Left colon (tissue), 2 donors: ENCODE measurements at places on chromosomes 12 and 14. TPM values are rescaled to one million over a fixed set of nuclear protein-coding genes. Genes with fewer than 3 reads are reported as not detected.

DNA sequence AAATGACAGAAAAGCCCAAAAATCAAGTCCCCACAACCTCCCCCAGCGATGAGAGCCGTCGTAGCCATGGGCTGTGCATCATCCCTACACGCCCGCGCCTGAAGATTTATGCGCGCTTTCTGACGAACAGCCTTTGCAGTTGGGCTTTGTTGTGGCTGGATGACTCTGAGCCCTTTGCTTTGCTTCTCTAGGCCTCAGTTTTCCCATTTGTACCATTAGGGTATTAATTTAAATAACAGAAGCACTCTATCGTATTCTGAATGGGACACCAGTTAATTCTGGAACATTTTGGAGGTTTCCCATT lies 24.2 kb downstream of the SFSWAP start:
- DNase-seq: no peak

- DNase-seq: no peak
Observed at GRCh38 chr14:64089920-64090319, 204.3 kb downstream of the ESR2 start.

DTX1 gene
- total RNA-seq: 1.2 TPM

GRCh38 chr14:74133833-74134481 lies 49.2 kb downstream of the LIN52 start:
- no peak for DNase-seq

GRCh38 chr14:68094158-68094557 lies 274.6 kb downstream of the RAD51B start:
- no peak for DNase-seq

DNA sequence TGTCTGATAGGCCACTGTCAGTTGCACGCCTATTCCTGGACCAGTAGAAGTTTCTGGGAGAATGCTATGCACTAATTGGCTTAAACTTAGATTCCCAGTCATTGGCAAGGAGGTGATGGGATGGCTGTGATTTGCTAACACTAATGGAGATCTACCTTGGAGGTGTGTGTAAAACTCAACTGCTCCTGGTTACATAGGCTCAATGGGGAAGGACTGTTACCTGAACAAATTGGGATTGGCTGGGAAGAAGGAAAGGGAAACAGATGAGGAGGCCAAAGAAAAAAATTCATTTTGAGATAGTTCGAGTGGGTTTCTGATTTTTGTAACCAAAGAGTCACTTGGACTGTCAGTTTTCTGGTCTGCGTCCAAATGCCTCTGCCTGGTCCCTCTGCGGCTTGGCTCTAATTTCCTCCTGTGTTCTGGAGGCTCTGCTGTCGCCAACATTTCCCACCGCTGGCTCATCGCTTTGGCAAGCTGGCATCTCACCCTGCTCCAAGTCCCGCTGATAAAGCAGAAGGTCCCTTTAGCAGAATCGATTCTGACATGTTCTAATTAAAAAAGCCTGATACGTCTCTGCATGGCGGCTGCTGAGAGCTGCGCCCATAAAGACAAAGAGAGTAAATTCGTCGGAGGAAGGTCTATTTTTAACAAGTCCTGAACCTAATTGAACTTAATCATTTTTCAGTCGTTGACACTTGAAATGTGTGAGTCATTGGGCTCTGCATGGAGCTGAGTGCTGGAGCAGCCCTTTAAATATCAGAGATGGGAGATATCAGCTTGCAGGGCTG lies 2.0 kb upstream of the CCDC63 start:
- DNase-seq: no peak

GRCh38 chr12:62640910-62641448 lies 174.4 kb downstream of the MON2 start:
- no peak for DNase-seq

ARHGEF25 gene
- 14.9 TPM for total RNA-seq

GRCh38 chr14:100894416-100894815 lies 9.1 kb downstream of the RTL1 start:
- DNase-seq: peak; percentile 14

DNA sequence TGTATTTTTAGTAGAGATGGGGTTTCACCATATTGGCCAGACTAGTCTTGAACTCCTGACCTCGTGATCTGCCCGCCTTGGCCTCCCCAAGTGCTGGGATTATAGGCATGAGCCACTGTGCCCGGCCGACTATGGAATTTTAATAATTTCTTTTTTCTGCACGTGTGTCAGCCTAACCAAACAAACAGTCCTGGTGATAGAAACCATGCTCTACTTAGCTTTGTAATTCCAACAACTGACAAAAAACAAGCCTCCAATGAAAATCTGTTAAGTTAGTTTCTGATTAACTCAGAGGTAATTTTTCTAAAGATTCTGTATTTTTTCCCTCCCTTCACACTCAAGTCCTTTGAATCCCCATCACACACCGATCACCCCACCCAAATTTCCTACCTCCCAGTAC lies 15.3 kb downstream of the COQ10A start:
- no peak for DNase-seq

GRCh38 chr12:103387385-103387784 lies 108.4 kb downstream of the C12orf42 start:
- DNase-seq: no peak

GRCh38 chr14:91367173-91368171 lies 50.1 kb downstream of the CCDC88C start:
- no peak for DNase-seq

GRCh38 chr12:132386926-132387497 lies 57.6 kb upstream of the GALNT9 start:
- no peak for DNase-seq

- no peak for DNase-seq
Observed at GRCh38 chr12:98741196-98741555, 96.1 kb downstream of the APAF1 start.

DNA sequence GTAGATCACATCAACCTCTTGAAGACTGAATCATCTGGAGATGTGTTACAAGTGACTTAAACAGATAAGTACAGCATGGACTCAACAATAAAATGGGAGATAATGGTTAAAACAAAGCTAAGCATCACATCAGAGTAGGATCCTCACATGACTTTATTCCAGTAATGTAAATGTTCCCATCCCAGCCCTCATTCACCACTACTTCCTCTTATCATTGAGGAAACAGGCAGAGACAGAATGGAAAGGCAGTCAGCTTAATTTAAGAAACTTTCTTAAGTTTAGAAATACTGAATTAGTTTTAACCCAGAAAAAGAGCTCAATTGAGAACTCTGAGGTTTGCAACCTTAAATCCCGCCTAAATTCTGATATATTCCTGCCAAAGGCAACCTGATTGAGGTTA lies 1.2 kb upstream of the ALG10 start:
- DNase-seq: no peak

DNA sequence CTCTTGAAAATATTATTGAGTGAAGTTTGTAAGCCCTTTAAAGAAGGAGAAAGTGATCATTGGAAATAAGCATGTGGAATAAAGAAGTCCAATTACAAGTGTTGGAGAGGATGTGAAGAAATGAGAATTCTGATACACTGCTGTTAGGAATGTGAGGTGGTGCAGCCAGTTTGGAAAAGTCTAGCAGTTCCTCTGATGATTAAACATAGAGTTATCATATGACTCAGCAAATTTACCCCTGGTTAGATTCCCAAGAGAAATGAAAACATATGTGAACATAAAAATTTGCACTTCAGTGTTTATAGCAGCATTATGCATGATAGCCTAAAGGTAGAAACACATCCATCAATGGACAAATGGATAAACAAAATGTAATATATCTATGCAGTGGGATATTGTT lies 319.9 kb downstream of the AEBP2 start:
- no peak for DNase-seq

- no peak for DNase-seq
Observed at GRCh38 chr12:114402084-114402717, 3.7 kb downstream of the TBX5 start.

DNA sequence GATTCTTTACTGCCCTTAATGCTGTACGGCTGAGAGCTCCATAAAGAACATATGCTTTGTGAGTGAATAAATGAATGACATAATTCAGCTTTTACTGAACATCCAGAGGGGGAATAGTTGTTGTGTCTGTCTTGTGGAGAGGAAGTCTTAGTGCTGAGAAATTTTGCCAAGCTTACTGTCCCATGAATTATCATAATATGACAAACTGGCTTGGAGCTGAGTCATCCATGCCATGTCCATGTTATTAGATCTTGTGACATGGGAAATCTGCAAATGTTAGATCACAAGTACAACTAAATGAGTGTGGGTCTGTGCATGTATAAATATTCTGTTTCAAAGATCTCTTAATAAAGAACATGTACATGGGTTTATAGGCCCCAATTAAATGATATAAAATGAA lies 350.4 kb downstream of the BMP4 start:
- DNase-seq: no peak

- DNase-seq: no peak
Observed at GRCh38 chr12:101027200-101027599, 182.8 kb downstream of the SLC5A8 start.
